Heart left ventricle (tissue), 16 donors: ENCODE measurements at places on chromosomes 1 and 21. TPM values are rescaled to one million over a fixed set of nuclear protein-coding genes. Genes with fewer than 3 reads are reported as not detected.

PLPPR4 gene
- 0.56 TPM for total RNA-seq

FCAMR gene
- not detected for total RNA-seq

DNA sequence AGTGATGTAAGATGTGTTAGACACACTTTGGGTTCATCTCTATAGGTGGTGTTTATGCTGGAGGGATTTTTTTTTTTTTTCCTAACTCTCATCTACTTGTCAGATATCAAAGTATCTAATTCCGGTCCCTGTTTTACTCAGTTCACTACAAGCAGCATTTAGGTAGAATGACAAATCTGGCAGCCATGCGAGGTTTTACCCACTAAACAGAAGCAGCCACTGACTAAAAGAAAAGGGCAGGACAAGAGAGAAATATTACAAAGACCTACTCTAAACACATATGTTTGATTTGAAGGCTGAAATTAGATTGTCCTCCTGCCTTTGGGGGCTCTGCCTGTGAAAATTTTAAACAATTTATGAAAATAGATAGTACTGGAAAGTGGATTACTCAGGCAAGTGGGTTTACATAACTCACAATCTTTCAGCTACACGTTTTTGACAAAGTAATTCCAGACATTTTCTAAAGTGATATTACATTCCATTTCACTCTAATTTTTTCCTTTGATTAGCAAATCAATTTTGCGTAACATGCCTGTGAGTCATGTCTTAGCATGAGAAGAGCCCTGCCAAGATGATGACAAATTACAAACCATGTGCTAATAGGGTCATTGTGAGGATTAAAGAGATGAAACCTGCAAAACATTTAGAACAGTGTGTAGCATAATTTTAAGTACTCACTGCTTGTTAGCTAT is 172.6 kb downstream of the PLA2G4A start:
- H3K4me1 ChIP-seq, result no peaks in the 10 kb centered on the region
- no peak overlapping the region for H3K4me3 ChIP-seq
- H3K27me3 ChIP-seq, result no peaks in the 10 kb centered on the region
- no peak overlapping the region for H3K27ac ChIP-seq
- DNase-seq, result no peak

DNA sequence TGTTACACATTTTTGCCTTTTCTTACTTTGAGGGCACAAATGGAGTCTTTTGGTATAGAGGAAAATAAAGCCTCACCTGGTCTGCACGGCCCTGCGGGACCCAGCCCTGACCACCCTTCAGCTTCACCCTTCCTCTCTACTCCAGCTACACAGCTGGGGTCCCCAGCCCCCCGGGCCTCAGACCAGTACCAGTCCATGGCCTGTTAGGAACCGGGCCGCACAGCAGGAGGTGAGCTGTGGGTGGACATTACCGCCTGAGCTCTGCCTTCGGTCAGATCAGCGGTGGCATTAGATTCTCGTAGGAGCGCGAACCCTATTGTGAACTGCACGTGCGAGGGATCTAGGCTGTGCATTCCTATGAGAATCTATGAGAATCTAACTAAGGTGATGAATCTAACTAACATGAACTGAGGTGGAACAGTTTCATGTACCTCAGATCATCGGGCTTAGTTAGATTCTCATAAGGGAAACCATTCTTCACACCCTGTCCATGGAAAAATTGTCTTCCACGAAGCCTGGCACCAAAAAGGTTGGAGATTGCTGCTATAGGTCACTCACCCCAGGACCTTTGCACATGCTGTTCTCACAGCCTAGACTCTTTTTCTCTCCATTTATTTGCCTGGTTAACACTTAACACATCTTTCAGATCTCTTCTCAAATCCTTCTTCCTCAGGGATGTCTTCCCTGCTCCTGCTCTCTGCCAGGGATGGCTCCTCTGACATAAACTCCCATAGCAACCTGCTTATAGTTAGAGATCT is 37.5 kb upstream of the ECE1 start:
- H3K36me3 ChIP-seq, result no peaks in the 10 kb centered on the region
- DNase-seq, result no peak
- H3K4me1 ChIP-seq, result peaks cover 59% of the 10 kb centered on the region
- H3K27me3 ChIP-seq, result no peaks in the 10 kb centered on the region

DNA sequence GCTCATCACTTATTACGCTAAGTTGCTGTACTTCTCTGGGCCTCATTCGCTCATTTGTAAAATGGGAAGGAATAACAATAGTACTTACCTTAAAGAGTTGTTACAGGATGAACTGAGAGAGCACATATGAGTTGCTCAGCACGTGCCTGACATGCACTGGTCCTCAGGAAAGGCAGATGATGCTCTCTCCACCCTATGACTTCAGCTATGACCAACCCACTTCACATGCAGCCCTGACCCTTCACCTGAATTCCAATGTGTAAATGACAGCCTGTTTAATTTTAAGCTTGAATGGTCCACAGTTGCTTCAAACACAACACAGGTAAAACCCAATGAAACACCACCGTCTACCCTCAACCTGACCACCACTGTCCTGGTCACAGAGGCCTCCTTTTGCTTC is 32.9 kb downstream of the GADD45A start:
- peak; percentile 49 for DNase-seq
- H3K27me3 ChIP-seq, result no peaks in the 10 kb centered on the region
- H3K4me3 ChIP-seq, result no peak overlapping the region
- no peaks in the 10 kb centered on the region for H3K36me3 ChIP-seq
- no peak overlapping the region for H3K27ac ChIP-seq

GRCh38 chr1:2416403-2416802 is 4.0 kb upstream of the PEX10 start:
- peaks cover 58% of the 10 kb centered on the region for H3K27me3 ChIP-seq
- peaks cover 24% of the 10 kb centered on the region for H3K4me1 ChIP-seq
- no peak overlapping the region for H3K4me3 ChIP-seq
- H3K36me3 ChIP-seq, result no peaks in the 10 kb centered on the region

DNA sequence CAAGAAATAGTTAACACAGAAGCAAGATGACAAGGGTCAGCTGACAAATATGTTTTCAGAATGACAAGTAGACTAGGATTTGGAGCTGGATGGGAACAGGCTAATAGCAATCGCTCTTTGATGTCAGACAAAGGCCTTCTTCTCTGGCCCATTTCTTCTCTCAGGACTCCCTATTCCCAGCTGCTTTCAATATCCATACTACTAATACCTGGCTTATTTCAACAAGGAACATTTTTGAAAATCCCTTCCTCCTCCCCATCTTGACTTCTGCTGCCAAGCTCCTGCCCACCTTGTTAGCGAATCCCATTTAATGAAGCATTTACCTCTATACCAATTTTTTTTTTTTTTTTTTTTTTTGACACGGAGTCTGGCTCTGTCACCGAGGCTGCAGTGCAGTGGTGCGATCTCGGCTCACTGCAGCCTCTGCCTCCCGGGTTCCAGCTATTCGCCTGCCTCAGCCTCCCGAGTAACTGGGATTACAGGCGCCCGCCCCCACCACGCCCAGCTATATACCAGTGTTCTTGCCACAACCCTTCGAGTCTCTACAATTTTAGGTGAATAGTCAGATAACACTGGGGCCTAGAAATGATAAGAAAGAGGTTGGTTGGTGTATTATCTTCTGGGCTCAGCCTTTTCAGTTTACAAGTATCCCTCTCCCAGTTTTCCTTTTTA is 68.4 kb downstream of the MACF1 start:
- no peak overlapping the region for H3K4me3 ChIP-seq
- H3K36me3 ChIP-seq, result no peaks in the 10 kb centered on the region
- no peak for DNase-seq
- H3K4me1 ChIP-seq, result peaks cover 77% of the 10 kb centered on the region
- peak overlapping the region; percentile 84 for H3K27ac ChIP-seq
- no peaks in the 10 kb centered on the region for H3K27me3 ChIP-seq

- H3K36me3 ChIP-seq, result no peaks in the 10 kb centered on the region
- DNase-seq, result no peak
- H3K4me3 ChIP-seq, result no peak overlapping the region
- no peaks in the 10 kb centered on the region for H3K27me3 ChIP-seq
- no peak overlapping the region for H3K27ac ChIP-seq
- H3K4me1 ChIP-seq, result peaks cover 18% of the 10 kb centered on the region
These were observed 26.9 kb upstream of the RGL1 start for GRCh38 chr1:183778045-183778444.
